ENCODE measurements at places on chromosomes 5 and 9.

GRCh38 chr5:15692706-15693381, 192.9 kb downstream of the FBXL7 start:
- no peak for DNase-seq

- no peak for DNase-seq
Measured at GRCh38 chr5:93497096-93497495, 83.9 kb downstream of the NR2F1-AS1 start.

- no peak for DNase-seq
Measured at GRCh38 chr5:172862165-172862801, 28.2 kb downstream of the ERGIC1 start.

GRCh38 chr5:66015196-66015960, 89.0 kb downstream of the ERBIN start:
- DNase-seq, result no peak

Data from NCI-H1092 treated with DMSO at 0.1 percent for 48 hours (cell line).